ENCODE measurements at places on chromosomes 16 and 17.

- DNase-seq = no peak
Measured at GRCh38 chr17:4233668-4234258, 30.0 kb downstream of the ANKFY1 start.

DNA sequence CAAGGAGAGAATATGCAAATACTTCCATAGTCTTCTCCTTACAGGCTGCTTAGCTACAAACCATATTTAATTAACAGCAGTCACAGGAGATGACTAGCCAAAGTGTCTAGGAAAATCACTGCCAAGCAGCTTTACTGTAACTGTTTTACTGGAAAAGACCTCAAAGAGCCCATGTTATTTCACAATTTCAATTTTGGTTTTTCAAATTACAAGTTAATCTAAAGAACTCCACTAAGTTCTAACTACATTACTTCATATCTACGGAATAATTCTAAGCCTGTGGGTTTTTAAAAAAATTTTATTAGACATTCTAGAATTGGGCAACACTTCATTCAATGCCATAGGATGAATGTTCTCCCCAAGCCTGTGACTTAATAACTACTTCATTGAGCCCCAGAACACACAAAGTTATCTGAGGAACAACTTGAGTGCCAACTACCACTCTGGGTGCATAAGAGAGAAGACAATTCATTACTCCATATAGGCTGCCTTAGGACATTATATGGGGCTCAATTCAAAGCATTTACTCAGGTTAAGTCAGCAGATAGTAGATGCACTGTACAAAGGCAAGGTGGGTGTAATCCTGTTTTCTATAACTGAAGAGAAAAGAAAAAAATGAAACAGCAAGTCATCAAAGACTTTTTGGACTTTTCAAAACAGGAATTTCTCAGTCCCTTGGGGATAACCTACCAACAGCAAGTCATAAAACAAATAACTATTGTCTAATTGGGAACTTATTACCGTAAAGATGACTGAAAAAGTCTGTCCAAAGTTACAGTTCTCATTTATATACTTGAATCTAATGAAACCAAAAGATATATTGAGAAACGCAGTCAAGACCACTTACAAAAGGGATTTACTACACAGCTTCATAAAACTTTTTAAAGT lies 33.0 kb downstream of the STAT3 start:
- no peak for DNase-seq

DNA sequence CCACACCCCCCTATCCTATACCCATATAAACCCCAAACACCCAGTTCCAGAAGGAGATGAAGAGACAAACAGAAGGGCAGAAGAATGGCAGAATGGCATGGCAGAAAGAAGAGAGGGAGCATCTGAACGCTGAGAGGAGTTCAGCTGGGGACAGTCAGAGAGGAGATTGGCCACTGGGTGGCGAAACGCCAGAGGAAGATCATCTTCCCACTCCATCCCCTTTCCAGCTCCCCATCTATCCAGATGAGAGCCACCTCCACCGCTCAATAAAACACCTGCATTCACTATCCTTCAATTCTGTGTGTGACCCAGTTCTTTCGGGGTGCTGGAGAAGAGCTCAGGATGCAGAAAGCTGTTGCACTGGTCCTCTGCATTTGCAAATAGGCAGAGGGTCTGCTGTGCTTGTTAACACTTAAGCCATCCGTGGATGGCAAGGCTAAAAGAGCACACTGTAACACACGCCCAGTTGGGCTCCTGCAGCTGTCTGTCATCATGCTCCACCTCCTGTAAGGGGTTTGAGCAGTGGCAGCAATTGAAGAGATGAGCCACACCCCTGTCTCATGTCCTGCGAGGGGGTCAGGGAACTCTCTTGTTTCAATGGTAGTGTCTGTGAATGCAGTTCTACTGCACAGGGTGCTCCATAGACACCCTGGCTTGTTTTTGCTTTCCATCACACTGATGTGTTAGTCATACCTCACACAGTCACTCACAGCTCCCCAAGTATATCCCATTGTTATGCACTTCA lies 1034.8 kb upstream of the RBFOX1 start:
- no peak for DNase-seq

DNA sequence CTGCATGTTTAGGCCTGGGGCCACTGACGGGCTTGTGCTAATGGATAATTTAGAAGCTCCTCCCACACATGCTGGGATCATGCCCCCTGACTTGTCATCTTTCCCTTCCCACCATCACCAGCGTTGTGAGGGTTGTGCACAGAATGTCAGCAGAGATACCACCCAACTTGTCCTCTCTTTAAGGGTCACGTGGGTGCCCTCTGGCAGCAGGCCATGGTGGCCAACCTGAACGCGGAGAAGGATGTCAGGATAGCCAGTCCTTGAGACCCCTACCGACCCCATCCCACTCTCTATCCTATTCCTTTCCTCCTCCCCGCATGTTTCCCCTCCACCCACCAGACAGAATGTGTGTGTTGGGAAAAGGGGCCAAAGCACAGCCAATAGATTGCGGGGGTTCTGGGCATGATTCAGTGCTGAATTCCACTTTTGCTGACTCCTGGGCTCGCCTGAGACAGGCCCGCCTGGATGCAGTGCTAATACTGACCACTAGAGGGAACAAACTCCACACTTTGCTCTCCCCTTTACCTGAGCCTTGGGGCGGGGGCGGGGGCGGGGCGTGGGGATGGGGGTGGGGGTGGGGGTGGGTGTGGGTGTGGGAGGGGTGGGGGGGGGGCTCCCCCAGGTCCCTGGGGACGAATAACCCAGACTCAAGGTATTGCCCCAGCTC lies at the start of gene GH2:
GH2 (minus strand) TSS at position 10 of the 667 bp plus-strand sequence. CDS start 143 bp downstream, outside the sequence.
- no peak for DNase-seq

- no peak for DNase-seq
Measured at GRCh38 chr16:86227041-86227440, 283.3 kb upstream of the FOXF1 start.

DNA sequence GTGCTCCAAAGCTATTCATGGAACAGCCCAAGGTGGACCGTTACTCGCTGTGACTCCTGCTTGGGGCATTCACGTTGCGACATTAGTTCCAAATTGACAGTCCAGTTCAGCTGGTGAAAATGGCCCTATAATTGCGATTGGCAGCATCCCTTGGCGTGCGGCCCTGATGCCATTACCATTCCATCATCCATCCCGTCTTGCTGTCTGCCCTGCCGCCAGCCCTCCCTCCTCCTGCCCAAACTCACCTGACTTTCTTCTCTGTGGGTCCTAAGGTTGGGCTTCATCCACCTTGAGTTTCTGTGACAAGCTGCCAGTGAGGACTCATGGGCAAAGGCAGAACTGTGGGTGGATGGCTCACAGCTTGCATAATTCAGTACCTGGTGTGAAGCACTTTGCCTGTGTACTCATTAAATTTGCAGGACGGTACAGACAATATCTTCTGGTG lies 104.6 kb downstream of the RPTOR start:
- DNase-seq = no peak

DNA sequence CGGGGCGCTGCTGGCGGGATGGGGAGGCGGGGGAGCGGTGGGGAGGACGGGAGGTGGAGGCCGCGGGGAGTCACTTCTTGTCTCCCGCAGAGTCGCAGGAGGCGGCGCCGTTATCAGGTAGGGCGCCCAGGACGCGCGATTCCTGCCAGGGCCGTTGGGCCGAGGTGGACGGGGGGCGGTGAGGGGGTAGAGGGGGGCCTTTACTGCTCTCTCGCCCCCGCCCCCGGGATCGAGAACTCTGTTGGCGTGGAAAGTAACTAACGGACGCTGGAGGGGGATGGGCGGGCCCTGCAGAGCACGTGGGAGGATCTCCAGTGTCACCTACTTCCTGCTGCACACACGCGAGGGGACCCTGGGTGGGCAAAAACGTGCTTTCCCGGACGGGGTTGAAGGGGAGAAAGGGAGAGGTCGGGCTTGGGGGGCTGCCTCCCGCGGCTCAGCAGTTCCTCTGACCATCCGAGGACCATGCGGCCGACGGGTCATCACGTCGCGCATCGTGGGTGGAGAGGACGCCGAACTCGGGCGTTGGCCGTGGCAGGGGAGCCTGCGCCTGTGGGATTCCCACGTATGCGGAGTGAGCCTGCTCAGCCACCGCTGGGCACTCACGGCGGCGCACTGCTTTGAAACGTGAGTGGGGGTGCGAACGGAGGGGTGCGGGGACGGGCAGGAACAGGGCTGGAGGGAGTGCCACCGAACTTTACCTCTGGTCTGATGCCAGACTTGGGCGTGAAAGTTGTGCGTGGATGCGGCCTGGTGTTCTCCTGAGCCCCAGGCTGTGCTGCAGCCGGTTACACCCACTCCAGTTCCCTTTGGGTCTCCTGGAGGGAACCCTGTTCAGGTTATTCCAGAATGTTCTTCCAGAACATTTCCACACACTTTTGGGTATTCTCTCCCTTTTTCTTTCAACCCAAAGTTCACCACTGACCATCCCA lies 569 bp downstream of the PRSS21 start:
- DNase-seq = no peak

- DNase-seq = no peak
Measured at GRCh38 chr16:57475711-57476339, 10.5 kb downstream of the DOK4 start.

GRCh38 chr17:75260641-75261335 lies 618 bp downstream of the GGA3 start:
- no peak for DNase-seq
